Activated T-cell treated with anti-CD3 and anti-CD28 coated beads, Interleukin-2, amount 50 U/mL, for 24 hours (primary cell): ENCODE measurements at places on chromosomes 16 and 17.

GRCh38 chr17:80892019-80892855, 99.4 kb upstream of the CHMP6 start:
- DNase-seq = peak; percentile 85

- no peak for DNase-seq
These were observed 21.8 kb downstream of the FBXO39 start for GRCh38 chr17:6797718-6798351.

DNA sequence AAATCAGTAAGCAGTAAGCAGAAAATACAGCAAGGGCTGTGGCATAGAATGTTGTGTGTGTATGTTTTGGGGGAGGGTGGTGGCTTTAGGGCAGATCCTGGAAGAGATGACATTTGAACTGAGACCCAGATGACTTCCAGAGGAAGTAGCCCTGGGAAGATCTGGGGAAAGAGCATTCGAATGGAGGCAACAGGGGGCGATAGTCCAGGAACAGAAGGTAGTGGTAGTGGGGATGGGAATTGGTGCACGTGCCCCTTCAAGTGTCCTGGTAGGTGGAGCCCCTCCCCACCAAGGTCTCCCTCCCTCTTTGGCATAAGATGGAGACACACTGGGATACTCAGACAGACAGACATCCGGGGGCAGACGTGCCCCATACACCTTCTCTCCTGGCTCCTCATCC, 14.1 kb downstream of the ARHGEF15 start:
- peak; percentile 8 for DNase-seq

DNA sequence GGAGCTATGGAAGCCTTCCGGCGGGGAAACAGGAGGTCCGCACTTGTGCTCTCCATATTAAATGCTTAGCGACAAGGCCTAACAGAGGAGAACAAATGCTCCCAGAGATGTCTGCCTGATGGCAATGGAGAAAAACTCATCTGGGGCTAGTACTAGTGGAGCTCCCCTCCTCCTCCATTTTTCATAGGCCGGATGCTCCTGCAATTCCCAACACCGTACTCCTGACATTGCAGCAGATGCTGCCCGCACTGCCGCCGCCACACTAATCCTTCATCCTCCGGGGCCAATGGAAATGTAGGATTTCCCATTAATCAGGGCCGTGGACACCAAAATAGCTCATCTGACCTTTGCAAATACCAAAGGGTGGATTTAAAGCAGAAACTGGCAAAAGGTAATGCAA, 27.5 kb downstream of the TOM1L2 start:
- DNase-seq = no peak

DNA sequence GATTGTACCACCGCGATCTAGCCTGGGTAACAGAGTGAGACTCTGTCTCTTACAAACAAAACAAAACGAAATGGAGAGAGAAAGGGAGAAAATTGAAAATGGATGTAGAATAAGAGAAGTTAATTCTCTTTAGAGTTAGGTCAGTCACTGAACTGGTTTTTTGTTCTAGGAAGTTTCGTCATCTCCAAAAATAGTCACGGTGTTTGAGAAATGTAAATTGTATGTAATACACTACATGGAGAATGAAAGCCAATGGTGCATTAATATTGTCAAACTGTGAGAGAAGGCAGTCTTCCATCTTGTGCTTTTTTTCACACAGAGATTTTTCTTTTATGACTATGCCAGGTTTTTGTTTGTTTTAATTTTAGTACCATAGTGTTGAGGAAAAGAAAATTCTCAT, 145.9 kb downstream of the BCAS3 start:
- DNase-seq = no peak

DNA sequence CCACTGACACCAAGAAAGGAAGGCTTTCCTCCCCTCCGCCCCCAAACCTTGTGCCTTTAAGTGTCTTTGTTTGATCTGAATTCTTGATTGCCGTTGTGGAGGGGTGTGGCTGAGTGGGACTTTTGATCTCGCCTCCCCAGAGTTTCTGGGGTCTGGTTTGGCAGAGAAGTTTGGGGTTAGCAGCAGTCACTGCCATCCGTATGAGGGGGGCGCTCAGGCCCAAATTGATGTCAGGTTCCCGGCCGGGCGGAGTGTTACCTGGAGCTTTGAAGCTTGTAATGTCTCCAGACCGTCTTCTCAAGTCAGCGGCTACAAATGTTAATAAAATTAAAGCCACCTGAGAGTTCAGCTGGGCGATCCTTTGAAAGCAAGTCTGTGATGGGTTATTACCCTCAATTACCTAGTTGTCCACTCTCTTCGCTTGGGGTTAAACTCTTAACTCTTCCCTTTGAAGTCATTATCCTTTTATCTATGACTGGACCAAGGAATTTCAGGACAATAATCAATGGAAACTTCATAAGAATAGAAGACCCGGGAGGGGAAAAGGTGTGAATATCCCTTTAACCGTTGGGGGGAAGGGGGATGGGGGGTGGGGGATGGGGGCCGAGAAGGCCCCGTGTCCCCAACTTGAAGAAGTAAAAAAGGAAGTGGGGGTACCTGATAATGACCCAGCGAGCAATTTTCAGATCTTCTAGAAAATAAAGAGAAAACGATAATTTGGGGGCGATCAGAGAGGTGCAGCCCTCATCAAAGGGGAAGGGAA, 31.8 kb upstream of the AXIN2 start:
- no peak for DNase-seq

DNA sequence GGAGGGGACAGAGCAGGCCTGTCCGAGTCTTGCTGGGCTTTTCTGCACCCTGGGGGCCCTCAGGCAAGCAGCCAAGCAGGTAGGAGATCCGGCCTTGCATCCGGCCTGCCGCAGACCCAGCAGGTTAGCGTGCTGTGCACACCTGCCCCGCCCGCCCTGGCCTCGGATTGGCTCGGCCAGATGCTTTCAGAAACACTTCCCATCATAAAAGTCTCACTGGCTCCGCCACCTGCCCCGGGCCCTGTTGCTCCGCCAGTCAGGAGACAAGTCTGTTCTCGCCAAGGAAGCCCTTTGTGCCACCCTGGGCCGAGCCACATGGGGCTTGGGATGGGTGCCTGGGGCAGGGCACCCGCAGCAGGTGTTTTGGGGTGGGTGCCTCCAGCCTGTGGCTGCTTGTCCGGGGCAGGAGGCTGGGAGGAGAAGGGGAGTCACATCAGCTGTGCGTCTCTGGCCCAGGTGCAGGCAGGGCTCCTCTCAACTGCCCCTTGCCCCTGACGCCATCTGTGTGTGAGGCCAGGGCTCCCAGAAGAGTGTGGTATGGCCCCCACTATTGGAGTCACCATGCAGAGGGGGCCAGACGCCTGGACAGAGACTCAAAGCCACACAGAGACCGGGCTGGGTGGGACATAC, 228.2 kb upstream of the GSE1 start:
- no peak for DNase-seq

DNA sequence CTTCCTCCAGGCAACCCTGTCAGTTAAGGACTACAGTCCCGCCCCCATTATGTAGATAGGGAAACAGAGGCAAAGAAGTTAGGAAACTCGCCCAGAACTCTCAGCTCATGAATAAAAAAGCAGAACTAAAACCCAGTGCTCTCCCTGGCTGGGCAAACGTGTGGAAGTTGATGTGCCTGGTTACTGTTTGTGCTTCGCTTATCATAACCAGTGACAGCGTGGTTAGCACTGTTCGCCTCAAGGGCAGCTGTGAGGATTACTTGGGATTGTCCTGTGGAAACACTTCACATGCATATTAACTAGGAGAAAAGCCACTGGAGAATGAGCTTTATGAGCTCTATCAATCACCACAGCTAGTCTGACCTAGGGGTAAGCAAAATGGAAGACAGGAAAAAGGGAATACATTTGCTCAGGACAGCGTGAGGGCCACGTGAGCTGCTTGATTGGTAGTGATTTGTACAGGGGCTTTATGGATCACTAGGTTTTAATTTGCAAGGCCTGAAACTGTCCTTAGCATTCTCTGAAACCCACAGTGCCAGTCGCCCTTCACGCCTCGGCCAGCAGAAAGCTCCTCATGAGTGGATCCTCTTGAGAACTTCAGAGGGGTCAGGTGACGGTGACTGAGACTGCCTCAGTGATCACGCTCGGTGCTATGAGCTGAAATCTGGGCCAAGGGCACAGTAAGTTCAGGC, 19.9 kb downstream of the CYB5D2 start:
- no peak for DNase-seq

GRCh38 chr17:28811651-28812090, 30.9 kb downstream of the FAM222B start:
- no peak for DNase-seq

- DNase-seq = peak; percentile 71
These were observed 11.1 kb downstream of the NLRC5 start for GRCh38 chr16:57000271-57001025.

- no peak for DNase-seq
These were observed 7.3 kb downstream of the DRC7 start for GRCh38 chr16:57701759-57702371.

DNA sequence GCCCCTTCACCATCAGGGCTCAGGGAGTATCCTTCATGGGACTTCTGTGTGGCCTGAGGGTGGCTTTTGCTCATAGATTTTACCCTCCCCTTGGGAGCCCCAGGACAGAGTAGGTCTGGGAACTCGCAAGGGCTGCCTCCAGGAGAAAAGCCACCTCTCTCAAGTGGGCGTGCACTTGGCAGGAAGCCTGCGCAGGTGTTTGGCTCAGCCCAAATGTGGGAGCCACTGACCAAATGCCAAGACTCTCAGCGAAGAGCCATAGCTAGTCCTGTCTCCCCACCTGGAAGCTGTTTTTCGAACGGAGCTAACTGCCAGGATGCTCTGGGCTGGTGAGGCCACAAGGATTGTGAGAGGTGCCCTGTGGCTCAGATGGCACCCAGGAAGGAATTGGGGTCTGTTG, 2.0 kb upstream of the HSD17B2 start:
- no peak for DNase-seq

DNA sequence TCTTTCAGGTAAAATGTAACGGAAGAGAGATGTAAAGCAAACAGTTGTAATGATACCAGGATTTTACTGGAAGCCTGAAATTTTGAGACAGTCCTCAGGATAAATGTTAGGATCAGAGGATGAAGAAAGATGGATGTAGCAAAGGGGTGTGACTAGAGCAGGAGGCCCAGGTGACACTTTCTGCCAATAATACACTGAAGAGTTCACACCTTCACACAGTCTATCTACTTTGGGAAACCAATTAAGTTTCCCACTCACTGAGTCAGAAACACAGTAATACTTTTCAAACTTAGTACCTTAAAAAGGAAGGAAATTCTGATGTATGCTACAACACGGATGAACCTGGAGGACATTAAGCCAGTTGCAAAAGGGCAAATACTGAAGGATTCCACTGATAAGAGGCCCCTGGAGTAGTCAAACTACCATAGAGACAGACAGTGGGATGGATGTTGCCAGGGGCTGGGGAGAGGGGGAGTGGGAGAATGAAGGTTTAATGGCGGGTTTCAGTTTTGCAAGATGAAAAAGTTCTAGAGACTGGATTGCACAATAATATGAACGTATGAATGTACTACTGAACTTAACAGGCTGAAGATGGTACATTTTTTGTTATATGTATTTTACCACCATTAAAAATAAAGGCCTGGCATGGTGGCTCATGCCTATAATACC, 62.3 kb downstream of the CYTH1 start:
- DNase-seq = no peak

- DNase-seq = no peak
These were observed 27.1 kb downstream of the ARSG start for GRCh38 chr17:68318103-68318991.

- DNase-seq = no peak
These were observed 452.6 kb upstream of the CDH11 start for GRCh38 chr16:65574326-65574966.

GRCh38 chr16:27476240-27476639, 73.5 kb downstream of the GTF3C1 start:
- no peak for DNase-seq

GRCh38 chr16:12124742-12125141, 148.2 kb downstream of the SNX29 start:
- no peak for DNase-seq

- DNase-seq = no peak
These were observed 3.3 kb upstream of the ABCC3 start for GRCh38 chr17:50631195-50631907.

GRCh38 chr17:1908699-1909309, 79.0 kb downstream of the RPA1 start:
- DNase-seq = peak; percentile 40

DNA sequence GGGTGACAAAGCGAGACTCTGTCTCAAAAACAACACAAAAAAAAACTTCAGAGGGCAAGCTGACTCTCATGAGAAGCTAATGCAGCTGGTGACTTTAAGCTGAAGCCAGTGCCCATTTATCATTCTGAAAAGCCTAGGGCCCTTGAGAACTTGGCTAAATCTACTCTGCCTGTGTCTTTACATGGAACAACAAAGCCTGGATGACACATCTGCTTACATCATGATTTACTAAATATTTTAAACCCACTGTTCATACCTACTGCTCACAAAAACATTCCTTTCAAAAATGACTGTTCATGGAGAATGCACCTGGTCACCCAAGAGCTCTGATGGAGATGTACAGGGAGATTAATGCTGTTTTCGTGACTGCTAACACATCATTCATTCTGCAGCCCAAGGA, 6.1 kb upstream of the ALOX12 start:
- no peak for DNase-seq

DNA sequence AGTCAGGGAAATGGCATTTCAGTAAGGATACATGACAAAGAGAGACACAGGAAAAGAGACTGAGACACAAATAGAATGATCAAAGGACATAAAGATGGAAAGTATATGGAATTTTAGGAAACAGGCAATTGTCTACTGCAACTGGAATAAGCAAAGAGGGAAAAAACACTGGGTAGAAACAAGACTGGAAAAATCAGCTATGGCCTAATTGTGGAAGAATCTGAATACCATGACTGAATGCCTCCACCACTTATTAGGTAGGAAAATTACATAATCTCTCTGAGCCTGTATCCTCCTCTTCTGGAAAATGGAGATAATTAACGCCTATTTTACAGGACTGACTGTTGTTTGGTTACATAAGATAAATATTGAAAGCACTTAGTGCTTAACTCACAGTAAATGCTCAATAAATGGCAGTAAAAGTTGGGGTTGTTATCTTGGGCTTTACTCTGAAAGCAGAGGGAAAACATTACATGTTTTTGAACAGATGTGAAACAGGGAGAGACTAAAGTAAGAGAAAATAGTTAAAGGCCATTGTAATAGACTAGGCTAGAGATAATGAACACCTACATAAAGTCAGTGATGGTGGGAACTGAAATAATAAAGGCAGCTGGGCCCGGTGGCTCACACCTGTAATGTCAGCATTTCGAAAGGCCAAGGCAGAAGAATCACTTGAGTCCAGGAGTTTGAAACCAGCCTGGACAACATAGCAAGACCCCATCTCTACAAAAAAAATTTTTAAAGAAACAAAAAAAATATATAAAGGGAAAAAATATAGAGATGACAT, 63.5 kb upstream of the C17orf78 start:
- no peak for DNase-seq

GRCh38 chr17:79814127-79814973, 17.5 kb upstream of the CBX8 start:
- no peak for DNase-seq

DNA sequence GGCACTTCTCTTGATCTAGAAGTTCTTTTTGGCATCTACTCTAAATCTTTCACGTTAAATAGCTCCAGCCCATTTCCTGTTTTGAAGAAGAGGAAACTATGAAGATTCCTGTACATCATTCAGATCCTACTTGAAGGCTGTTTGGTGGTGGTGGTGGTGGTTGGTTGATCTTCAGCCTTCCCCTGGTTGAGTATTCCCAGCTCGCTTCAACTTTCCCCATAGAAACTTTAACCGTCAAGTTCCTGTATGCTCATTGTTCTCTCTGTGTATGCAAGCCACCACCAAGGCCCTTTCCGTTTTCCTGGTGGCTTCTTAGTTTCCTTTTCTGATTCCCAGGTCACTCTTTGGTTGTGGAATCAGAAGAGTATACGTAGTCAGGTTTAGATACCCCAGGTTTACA, 3.3 kb downstream of the LRRC46 start:
- no peak for DNase-seq
